ENCODE measurements at places on chromosomes 16 and 17.

GRCh38 chr17:49315551-49316257 lies 46.3 kb downstream of the ZNF652 start:
- peak; percentile 72 for DNase-seq

GRCh38 chr17:74543891-74544760 lies 1.8 kb downstream of the CD300C start:
- no peak for DNase-seq

GRCh38 chr17:58763263-58763662 lies 7.6 kb downstream of the PPM1E start:
- DNase-seq = no peak

- DNase-seq = no peak
Observed at GRCh38 chr16:1538804-1539520, 5.5 kb downstream of the TMEM204 start.

GRCh38 chr16:55222486-55222885 lies 101.5 kb upstream of the IRX6 start:
- no peak for DNase-seq

GRCh38 chr17:13265311-13265710 lies 247.5 kb upstream of the ELAC2 start:
- no peak for DNase-seq

- no peak for DNase-seq
Observed at GRCh38 chr17:77696151-77696720, 262.3 kb upstream of the TNRC6C start.

GRCh38 chr17:28720247-28720996 lies 637 bp downstream of the RPL23A start:
- no peak for DNase-seq

DNA sequence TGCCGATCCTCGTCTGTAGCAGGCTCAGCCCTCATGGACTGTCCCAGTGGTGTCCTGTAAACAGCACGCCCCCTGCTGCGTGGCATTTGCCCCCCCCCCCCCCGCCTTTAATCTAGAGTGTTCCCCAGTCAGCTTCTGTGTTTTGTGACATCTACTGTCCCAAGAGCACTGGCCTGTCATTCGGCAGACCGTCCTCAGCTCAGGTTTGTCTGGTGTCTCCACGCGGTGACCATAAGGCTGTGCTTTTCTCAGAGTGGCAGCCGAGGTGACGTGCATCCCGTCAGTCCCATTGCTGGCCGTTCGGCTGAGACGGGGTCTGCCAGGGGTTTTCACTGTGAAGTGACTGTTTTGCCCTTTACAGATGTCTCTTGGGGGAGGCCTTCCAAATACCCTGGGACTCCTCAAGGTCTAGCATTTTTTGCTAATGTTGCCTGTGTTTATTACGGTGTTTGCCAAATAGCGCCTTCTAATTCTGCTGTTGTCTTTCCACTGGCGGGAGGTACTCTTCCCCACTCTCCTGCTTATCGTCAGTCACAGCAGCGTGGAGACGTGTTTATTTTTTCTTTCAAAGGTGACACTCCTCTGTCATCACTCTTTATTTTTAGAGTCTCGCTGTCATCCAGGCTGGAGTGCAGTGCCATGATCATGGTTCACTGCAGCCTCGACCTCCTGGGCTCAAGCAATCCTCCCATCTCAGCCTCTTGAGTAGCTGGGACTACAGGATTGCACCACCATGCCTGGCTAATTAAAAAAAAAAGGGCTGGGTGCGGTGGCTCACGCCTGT lies 5.7 kb upstream of the MRPL12 start:
- DNase-seq = no peak

DNA sequence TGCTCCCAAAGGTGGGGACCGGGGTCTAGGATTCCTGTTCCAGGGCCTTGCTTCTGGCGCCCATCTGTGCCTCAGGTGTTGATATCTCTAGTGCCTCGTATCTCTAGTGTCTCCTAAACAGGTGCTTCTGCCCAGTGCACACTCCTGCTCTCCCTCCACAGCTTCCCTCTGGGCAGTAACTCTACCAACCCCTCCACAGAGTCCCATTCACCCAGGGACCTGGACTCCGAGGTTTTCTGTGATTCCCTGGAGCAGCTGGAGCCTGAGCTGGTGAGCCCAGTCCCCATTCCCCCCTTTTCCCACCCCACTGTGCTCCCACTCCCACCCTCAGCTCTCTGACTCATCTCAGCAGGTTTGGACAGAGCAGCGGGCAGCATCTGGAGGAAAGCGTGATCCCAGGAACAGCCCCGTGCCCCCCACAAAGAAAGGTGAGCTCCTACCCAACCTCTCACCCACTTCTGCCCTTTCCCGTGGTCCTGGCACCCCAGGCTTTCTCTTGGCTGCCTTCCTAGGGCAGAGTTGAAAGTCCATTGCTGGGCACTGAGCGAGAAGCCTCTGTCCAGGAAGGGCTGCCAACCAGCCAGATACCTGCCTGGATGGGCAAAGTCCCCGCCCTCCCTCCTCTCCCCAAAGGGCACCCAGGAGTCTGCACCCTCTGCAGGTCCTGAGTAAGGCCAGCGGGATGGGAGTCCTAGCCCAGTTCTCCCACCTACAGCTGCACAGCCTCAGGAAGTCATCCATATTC lies 2.2 kb downstream of the ACBD4 start:
- DNase-seq = peak; percentile 67

GRCh38 chr17:76049836-76050537 lies 22.3 kb downstream of the SRP68 start:
- DNase-seq = no peak

GRCh38 chr16:88804552-88805339 lies 1.2 kb downstream of the CDT1 start:
- peak; percentile 57 for DNase-seq

DNA sequence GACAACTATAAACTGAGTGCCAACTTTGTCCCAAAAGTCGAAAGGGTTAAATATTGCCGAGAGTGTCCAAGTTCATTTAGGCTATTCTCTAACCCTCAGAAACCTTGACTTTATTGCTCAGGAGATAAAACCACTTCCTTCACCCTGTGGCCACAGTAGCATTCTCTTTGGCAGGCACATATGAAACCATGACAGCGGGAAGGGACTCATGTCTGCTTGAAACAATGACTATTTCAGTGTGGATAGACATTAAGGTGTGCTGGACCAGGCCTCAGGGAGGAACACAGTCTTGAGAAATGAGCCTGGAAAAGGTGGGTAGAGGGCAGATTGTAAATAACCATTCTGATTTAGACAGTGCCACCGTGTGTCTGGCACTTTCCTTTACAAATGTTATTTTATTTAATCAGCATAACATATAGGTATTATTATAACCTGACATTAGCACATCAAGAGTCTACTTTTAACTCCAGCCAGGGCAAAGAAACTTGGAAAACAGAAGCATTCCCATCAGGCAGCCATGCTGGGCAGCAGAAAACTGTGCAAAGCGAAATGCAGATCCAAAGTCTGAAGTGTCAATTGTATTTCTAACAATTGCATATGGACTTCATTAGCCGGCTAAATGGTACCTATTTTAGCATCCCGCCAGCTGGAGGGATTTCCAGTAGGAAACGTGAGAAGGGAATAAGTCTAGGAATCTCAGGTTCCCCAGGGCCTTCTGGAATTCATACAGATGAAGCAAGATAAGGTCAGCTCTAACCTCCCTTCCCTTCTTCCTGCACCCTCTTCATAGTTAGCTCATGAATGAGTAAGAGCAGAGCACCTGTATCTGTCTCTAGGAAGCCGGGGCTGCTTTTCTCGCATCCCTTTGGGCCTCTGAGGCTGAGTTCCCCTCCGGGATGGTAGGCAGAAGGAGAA lies 212.8 kb upstream of the ELAC2 start:
- no peak for DNase-seq

- DNase-seq = peak; percentile 80
Observed at GRCh38 chr17:76523084-76524037, 14.1 kb downstream of the CYGB start.

- DNase-seq = peak; percentile 8
Observed at GRCh38 chr17:21313320-21313719, 28.8 kb downstream of the MAP2K3 start.

GRCh38 chr17:35146214-35146833 lies 1.3 kb upstream of the UNC45B start:
- DNase-seq = no peak

DNA sequence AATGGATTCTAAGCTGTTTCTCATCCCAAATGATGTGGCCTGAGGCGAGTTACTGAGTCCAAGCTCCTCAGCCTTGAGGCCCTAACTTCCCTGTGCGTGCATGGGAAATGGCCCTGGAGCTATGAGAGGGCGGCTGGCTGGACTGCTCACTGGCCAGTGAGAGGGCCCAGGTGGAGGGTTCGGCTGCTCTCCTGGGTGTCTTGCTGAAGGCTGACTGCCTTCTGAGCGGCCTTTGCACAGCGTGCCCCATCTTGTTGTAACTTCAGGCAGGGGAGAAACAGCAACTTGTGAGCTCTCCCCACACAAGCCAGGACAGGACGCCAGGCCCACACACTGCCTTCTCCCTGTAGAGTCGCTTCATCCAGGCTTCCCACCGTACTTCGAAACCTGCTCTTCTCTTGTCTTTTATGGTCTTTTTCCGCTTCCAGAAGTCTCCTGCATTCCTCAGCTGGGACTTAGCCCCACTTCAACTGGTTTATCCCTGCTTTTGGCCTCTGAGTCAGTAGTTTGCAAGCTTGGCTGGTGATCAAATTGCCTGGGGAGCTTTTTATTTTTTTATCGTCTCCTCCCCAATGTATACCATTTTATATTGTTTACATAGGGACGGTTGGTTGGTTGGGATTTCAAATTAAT lies 13.3 kb downstream of the CDH3 start:
- DNase-seq = peak; percentile 6

- DNase-seq = no peak
Observed at GRCh38 chr16:11493531-11493929, 93.2 kb downstream of the LITAF start.

DNA sequence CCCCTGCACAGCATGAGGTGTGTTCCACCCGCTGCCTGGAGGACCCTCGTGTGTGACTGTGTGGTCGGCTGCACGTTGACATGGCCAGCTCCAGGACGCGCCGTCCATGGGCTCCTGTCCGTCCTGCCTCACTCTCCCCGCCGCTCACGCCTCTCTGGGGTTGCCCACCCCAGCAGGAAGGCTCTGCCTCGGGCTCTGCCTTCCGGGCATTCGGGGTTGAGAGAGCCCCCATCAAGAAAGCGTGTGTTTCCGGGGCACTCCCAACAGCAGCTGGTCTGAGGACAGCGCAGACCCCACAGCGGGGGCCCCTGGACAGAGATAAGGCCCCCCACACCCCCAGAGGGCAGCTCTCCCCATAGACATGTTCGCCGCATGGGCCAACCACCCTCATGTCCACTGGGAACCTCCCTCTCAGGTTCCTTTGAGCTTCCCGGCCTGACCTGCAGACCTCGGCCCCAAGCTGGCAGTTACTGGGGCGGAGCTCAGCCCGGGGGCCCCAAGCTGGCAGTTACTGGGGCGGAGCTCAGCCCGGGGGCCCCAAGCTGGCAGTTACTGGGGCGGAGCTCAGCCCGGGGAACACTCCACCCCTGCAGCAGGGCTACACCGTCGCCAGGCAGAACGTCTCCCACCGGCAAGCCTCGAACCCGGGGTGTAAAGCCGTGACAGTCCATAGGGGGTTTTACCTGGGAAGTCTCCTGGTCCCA lies 8.4 kb upstream of the PIEZO1 start:
- peak; percentile 56 for DNase-seq

DNA sequence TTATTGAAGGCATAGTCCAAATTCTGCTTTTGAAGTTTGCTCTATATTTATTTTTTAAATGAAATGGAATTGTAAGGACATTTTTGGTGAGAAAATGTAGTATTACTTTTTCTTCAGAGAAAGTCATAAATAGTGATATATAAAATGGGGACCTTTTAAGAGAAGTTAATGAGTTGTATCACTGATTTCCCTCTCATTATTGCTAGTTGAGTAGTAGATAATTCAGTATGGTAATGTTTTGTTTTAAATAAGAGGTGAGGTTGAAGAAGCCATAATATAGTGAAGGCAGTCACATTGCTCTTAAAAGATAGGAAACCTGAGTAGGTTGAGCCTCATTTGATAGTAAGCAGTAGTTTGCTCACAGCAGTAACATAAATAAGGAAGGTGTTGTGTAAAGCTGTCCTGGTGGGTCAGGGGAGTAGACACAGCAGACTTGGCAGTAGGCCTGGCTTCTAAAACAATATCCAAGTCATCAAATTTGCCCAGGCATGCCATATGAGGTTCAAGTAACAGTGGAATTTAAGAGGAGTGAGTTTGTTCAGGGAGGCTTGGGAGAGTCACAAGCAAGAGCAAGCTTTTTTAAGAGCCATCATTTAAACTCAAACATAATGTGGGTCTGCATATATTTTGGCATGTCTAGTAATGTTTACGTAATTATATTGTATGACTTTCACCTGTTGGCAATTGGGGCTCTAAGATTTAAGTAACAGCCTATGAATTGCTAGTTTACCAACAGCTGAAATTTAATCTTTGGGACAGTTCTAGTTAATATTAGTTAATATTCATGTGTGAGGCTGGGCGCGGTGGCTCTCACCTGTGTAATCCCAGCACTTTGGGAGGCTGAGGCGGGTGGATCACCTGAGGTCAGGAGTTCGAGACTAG lies 6.5 kb downstream of the NFATC3 start:
- DNase-seq = no peak

GRCh38 chr17:75650874-75651273 lies 16.1 kb downstream of the RECQL5 start:
- peak; percentile 49 for DNase-seq

- DNase-seq = no peak
Observed at GRCh38 chr16:1687427-1688316, 9.6 kb downstream of the JPT2 start.

GRCh38 chr16:88437367-88437964 lies 15.6 kb upstream of the ZFPM1 start:
- DNase-seq = no peak

- no peak for DNase-seq
Observed at GRCh38 chr16:68283801-68284598, 19.7 kb downstream of the SLC7A6 start.

DNA sequence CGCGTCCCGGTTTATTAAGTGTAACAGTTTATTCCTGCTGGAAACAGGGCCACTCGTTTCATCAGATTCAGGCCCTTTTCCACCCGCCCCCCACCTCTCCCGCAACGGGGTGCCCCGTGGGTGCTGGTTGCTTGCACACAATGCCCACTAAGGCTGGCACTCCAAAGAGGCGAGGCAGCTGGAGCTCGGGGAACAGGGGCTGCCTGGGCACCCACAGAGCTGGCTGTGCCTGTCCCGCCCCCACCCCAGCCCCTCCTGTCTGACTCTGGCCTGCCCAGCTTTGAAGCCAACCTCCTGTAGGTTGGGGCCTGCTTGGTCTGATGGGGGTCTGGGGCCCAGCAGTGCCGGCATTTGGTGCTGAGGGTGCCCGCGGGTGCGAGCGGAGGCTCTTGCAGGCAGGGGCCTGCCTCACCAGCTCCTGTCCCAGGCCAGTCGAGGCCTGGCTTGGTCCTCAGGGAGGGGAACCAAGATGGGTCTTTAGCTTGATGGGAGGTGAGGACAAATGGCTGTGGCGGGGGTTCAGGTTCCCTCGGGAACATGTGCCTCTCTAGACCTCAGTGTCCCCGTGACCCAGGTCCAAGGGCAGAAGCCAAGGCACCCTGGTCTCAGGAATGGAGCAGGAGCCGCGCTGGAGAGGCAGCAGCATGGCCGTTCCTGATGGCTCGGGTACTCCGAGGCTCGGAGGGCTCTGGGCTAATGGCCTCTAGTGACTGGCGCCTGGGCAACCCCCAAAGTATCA lies 20.1 kb downstream of the MYBBP1A start:
- no peak for DNase-seq

- DNase-seq = no peak
Observed at GRCh38 chr16:87618216-87618615, 15.9 kb downstream of the JPH3 start.
